NCI-H1092 treated with DMSO at 0.1 percent for 48 hours (cell line): ENCODE measurements at places on chromosomes 2 and 18.
A peak's percentile ranks its signal among the peaks of the same experiment; 100 is the strongest.

- DNase-seq, result no peak
These were observed 16.6 kb upstream of the DNMT3A start for GRCh38 chr2:25358249-25358815.

- DNase-seq, result no peak
These were observed 89.8 kb upstream of the TEX51 start for GRCh38 chr2:126808929-126809328.

DNA sequence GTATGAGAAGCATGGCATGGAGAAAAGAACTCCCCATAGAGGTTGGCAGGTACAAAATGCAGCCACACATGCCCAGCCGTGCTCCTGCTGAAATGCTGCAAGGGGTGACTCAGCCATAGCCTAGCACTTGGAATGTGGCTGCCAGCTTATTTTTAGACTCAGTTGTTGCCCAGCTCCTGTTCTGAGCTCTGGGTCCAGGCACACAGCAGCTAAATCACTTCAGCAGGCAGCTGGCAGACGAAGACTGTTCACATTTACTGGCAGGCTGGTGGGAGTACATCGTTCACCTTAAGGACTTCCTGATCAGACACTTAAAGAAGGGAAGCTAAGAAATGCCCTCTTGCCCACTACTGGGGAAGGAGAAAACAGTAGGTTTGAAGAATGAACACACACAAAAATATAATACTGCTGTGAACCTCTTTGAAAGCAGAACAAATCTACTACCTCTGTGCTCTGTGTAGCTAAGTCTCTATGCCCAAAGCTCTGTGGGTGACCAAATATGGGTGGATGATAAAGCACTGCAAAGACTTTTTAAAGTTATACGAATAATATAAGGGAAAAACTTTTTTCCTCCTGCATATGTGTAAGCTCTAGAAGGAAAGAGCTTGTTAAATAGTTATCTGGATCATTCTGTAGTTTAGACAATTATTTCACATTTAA, 146.1 kb downstream of the LNPK start:
- peak; percentile 20 for DNase-seq

- no peak for DNase-seq
These were observed 161.5 kb downstream of the STK39 start for GRCh38 chr2:168085801-168086361.

GRCh38 chr2:169014780-169015179, 16.3 kb downstream of the ABCB11 start:
- DNase-seq, result no peak

- DNase-seq, result no peak
These were observed 4.4 kb downstream of the ACKR3 start for GRCh38 chr2:236574000-236574399.

DNA sequence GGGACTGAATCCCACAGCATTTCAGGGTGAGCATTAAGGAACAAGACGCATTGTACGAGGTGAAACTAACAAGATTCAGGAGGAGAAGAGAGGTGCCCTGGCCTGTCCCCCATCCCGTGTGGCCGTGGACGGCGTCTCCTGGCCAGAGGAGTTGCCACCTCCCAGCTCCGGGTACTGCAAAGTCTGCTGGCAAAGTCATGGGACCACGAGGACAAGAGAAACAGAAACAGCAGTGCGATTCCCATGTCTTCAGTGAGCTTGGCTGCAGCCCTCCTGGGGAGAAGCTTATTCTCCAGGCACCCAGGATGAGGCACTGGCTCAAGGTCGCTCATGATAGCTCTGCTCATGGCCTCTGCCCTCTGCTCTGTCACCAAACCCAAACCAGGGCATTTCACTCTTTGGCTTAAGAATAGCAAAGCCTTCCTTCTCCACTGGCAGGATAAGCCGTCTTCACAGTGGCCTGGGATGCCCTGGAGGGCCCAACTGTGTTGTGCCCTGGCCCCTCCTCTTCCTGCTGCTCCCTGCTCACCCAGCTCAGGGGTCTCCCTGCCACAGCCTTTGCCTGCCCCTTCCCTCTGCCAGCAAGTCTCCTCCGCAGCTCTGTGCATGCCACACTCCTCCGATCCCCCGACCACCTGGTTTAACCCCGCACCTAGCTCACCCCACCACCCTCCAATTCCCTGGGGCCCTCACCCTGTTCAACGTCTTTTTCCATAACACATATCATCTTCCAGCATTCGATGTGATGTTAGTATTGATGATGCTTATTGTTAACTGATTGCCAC, 144.8 kb downstream of the PXDN start:
- DNase-seq, result no peak

GRCh38 chr18:34709104-34709503, 994 bp upstream of the DTNA start:
- no peak for DNase-seq

DNA sequence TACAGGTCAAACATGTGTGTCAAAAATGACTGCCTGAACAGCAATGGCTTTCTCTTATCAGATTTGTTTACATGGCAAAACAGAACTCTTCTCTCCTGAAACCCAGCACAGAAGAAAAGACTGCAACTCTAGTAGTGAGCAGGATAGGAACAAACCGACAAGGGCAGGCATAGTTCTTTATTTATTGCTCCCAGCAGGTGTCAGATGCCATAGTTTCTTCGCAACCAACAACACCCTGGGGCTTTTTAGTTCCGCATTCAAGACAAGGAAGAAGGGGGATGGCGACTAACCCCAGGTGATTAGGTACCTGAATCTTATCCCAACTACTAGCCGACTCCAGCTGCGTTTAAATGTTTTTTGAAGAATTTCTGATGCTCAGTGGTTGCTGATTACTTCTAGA, 367.5 kb upstream of the FIGN start:
- no peak for DNase-seq

DNA sequence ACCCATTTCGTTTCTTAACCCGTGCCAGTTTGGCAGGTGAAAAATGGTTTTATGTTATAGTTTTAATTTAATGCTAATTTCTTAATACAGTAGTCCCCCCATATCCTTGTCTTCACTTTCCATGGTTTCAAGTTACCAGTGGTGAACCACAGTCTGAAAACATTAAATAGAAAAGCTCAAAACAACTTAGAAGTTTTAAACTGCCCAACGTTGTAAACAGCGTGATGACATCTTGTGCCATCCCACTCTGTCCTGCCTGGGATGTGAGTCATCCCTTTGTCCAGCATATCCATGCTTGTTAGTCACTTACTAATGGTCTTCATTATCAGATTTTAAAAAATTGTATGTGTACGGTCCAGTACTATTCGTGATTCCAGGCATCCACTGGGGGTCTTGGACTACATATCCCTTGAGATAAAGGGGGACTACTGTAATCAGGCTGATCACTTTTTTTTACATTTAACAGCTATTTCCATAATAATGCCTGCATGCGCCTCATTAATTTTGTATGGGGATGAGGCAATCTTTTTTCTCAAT, 31.9 kb downstream of the SLC66A3 start:
- DNase-seq, result no peak
